ENCODE measurements at places on chromosomes 12 and 14.

DNA sequence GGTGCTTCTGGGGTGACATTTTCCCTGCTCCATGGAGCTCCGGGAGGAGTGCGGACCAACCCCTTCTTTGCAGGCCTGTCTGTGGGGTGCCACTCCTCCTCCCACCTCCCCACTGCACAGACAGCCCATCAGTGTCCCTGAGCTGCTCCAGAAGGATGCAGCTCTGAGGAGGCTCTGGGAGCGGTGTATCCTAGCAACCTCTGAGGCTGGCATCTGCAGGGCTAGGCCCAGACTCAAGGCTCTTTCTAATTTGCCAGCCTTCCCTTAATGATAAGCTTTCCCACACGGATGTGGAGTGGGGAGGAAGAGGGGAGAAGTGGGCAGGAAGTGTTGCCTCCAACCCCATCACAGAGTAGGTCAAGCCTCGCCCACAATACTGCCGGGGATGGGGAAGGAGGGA is 59.7 kb downstream of the CALM1 start:
- DNase-seq, result no peak

DNA sequence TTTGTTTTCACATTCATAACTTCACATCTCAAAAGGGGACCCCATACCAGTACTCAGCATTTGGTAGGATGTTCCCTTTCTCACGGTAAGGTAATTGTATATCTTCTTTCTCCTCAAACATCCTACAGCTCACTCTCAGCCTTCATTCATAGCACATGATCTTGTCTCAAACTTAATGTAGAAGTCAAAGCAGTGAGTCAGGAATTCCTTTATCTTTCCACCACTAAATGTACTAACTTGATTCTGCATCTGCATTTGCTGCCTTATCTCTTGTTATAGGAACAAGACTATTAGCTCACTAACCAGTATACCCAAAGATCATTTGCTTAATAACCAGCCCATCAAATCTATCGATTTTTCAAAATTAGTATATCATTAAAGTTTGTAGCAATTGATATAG is 22.9 kb downstream of the CPSF2 start:
- DNase-seq, result no peak

- DNase-seq, result no peak
These were observed 447.3 kb downstream of the NELL2 start for GRCh38 chr12:44428825-44429224.

- DNase-seq, result peak; percentile 45
These were observed 27.2 kb upstream of the PNMA1 start for GRCh38 chr14:73741386-73741875.

- DNase-seq, result no peak
These were observed 40.3 kb upstream of the NUAK1 start for GRCh38 chr12:106179086-106179485.

DNA sequence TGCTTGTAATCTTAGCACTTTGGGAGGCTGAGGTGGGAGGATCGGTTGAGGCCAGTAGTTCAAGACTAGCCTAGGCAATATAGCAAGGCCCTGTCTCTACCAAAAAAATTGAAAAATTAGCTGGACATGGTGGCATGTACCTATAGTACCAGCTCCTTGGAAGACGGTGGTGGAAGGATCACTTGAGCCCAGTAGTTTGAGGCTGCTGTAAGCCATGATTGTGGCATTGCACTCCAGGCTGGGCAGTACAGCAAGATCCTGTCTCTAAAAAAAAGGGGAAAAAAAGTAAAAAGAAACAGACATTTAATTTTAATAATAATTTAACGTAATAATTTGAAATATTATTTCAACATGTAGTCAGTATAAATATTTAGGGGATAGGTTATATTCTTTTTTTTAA is 16.1 kb downstream of the MON2 start:
- DNase-seq, result no peak

GRCh38 chr12:112676507-112676906 is 115.0 kb upstream of the RPH3A start:
- DNase-seq, result no peak

DNA sequence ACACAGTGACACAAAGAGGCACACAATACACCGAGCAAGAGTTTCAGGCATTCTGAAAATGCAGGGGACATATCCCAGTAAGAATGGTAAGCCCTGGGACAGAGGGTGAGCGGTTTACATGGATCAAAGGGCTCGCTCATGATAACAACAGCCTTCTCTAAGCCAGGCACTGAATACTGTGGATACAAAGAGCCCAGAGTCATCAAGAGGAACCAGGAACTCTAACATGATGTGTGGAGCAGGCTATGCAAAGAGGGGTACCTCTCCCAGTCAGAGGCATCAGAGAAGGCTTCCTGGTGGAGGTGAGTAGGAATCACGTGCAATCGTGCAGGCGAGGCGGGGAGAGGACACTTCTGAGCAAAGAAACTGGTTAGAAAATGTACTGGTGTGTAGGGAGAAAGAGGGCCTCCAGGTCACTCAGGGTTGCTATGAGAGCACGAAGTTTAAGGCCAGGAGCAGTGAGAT is 76.9 kb upstream of the EEA1 start:
- DNase-seq, result no peak

DNA sequence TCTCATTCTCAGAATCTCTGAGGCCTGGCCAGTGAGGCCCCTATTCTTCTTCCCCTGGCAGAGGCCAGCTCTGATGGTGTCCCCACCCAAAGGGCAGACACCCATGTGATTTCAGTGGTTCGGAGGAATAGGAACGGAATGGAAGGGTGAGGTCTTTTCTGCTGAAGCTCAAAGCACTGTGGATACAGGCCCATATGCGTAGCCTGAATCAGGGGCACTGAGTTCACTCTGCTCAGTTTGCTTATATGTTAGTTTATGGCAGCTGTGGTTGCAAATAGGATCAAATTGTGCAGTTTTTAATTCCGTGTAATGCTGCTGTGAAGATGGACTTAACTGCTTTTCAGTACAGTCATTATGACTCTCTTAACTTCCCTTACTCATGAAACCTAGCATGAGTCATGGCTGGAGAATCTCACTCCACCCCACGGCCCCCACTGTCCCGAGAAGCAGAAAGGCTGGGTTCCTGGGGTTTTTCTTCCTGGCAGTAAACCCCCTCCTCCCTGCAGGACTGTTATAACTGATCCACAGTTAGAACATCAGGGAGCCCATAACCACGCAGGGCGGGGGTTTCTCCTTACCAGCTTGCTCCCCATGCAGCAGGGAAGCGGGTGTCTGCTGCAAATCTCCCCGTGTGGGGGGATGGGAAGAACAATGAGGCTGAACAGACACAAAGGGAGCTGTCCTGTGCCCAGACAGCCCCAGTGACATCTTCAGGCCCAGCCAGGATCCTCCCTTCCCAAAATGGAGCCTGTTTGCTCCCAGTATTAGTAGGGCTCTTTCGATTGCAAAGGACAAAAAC is 122.7 kb downstream of the SLC38A6 start:
- no peak for DNase-seq

GRCh38 chr12:2739832-2740641 is 54.7 kb upstream of the FKBP4 start:
- no peak for DNase-seq

DNA sequence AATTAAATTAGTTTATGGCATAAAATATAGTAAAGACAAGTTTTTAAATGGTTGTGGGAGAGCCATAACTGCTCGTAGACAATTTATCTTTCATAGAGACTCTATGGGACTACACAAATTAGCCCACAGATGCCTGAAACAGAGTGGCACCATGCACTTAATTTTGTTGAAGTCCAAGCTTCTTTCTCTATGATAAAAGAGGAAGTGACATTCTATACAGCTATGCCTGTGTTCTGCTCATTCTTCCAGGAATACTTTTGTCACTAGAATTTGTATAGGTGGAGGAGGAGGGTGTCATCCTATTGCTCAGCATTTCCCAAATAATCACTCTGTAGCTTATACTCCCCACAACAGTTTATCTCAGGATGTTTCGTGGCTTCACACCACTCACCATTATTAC is 43.7 kb upstream of the KICS2 start:
- DNase-seq, result no peak

GRCh38 chr14:103273145-103273744 is 60.8 kb upstream of the EIF5 start:
- DNase-seq, result no peak

- peak; percentile 38 for DNase-seq
These were observed 811 bp upstream of the FBRSL1 start for GRCh38 chr12:132489078-132489601.

DNA sequence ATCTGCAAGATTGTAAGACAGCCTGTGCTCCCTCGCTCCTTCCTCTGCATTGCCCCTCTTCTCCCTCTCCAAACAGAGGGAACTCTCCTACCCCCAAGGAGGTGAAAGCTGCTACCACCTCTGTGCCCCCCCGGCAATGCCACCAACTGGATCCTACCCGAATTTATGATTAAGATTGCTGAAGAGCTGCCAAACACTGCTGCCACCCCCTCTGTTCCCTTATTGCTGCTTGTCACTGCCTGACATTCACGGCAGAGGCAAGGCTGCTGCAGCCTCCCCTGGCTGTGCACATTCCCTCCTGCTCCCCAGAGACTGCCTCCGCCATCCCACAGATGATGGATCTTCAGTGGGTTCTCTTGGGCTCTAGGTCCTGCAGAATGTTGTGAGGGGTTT is 37.4 kb downstream of the DAD1 start:
- no peak for DNase-seq

- no peak for DNase-seq
These were observed 64.8 kb downstream of the CCDC60 start for GRCh38 chr12:119399301-119399700.

DNA sequence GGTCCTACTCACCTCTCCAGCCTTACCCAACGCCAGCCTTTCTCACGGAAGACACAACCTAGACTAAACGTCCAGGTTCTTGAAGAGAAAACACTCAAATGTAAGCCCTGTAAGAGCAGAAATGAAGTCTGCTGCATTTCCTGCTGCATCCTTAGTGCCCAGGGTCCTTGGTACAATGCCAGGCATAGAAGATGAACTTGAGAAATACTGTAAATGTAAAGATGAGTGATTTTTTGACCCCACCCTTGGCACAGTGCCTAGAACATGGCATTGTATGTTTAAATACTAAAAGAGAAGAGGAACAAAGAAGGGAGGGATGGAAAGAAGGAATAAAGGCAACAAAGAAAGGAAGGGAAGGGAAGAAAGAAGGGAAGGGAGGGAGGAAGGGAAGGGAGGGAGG is 514.6 kb downstream of the MED13L start:
- DNase-seq, result no peak

- DNase-seq, result no peak
These were observed 40.4 kb downstream of the PSEN1 start for GRCh38 chr14:73176685-73177084.

- no peak for DNase-seq
These were observed 21.7 kb upstream of the CTDSP2 start for GRCh38 chr12:57868221-57868620.

- DNase-seq, result no peak
These were observed 356 bp upstream of the ZC3H14 start for GRCh38 chr14:88562532-88562830.

- DNase-seq, result no peak
These were observed 4.1 kb upstream of the DYNC1H1 start for GRCh38 chr14:101960225-101960624.

DNA sequence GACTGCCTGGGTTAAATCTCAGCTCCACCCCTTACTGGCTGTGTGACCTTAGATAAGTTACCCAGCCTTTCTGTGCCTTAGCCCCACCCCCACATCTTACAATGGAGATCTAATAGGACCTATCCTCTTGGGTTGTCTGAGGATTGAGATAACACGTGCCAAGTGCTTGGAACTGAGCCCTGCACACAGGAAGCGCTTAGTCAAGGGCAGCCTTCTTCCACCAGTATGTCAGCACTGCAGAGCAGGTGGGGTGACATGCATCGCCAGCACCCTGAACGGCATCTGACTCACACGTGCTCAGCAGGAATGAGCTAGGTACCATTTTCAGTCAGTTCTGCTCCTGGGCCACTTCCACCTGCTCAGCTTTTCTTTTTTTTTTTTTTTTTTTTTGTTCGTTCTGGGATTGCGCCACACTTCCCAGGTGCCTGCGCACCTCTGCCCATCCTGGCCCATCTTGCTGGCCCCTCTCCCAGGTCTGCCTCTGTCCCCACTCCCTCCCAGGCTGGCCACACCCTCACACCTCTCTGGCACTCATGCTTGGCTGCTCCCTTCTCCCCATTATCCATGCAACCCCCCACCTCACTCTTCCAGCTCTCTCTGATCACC is 19.6 kb downstream of the LGMN start:
- DNase-seq, result no peak

GRCh38 chr12:78403681-78404080 is 460.9 kb upstream of the SYT1 start:
- no peak for DNase-seq

DNA sequence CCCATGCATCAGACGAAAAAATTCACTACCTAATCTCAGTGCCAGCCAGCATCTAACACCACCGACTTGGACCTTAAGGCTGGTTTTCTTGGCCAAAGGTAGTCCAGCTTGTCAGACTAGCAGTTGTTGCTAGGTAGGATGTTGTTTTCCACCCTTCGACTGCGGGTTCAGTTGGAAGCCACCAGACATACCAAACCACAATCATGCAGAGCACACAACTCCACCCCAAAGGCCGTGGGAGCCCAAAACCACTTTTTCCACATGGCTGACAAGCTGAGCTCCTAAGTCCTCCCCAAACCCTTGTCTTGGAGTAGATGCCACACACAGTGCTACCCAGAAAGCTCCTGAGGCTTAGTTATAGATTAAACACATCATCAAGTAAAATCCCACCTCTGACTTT is 46.8 kb downstream of the LRIG3 start:
- DNase-seq, result no peak

- DNase-seq, result no peak
These were observed 1.8 kb upstream of the MYL6B start for GRCh38 chr12:56150563-56150962.

DNA sequence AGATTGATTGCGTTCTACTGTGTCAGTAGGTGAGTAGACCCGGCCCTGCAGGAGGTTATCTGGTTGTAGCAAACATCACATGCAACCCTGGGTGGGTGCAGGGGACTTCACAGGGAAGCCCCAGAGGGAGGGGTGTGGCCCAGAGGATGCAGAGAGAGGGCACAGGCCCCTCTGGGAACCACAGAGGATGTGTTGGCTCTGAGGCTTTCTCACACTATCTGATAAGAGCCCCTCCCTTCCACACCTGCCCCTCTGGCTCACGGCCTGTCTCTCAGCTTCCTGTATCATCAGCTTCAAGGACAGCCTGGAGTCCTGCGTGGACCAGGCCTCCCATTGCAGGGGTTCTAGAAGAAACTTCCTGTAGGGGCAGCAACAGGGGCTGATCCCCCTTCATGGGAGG is 101.9 kb downstream of the RIN3 start:
- peak; percentile 47 for DNase-seq

DNA sequence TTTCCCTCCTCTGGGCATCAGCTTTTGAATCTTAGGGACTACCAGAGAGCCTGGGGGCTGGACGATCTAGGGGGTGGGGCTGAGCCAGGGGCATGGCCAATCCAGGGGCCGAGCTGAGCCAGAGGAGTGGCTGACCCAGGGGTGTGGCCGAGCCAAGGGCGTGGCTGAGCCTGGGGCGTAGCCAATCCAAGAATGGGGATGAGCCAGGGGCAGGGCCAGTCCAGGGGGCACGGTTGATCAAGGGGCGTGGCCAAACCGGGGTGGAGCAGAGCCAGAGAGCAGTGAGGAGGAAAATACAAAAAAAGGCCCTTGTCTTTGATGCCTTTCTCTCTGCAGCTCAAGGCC is 219.3 kb upstream of the NOS1 start:
- DNase-seq, result no peak

GRCh38 chr12:124020514-124020949 is 47.5 kb downstream of the ZNF664 start:
- DNase-seq, result no peak

- DNase-seq, result no peak
These were observed 11.7 kb downstream of the TAOK3 start for GRCh38 chr12:118361092-118361404.

- no peak for DNase-seq
These were observed 103.7 kb downstream of the SRGAP1 start for GRCh38 chr12:63948211-63948610.

All from stimulated activated CD8-positive, alpha-beta memory T cell treated with anti-CD3 and anti-CD28 coated beads, Interleukin-7, amount 100 ng/mL, for 1 hour (primary cell).